Urothelium cell line (cell line): ENCODE measurements at places on chromosomes 5 and 9.

- no peak for DNase-seq
These were observed 130.3 kb upstream of the TBC1D2 start for GRCh38 chr9:98385751-98386150.

DNA sequence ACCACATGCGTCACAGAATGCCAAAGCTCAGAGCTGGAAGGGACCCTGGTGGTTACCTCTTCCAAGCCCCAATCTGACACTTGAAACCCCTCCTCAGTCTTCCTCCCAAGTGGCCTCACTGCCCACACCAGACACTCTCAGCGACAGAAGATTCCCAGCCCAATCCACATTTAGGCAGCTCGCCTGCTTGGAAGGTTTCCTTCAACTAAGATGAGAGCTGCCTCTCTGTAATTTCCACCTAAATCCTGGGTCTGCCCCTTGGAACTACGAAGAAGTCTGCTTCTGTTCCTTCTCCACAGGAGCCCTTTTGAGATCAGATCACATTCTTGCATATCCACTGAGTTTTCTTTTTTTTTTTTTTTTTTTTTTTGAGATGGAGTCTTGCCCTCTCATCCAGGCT lies 83.7 kb downstream of the PAX5 start:
- no peak for DNase-seq

DNA sequence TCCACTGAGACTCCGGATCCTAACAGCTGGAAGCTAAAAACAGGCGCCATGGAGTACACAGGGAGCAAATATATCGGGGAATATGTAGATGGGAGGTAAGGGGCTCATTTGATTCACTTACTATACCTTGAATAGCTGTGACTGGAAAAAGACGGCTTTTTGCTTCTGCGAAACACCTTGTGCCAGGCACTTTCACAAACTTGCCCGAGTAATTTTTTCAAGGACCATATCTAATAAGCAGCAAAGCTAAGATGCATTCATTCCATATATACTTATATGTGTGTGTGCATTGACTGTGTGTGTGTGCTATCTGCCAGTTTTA lies 178 bp downstream of the MORN5 start:
- no peak for DNase-seq

- DNase-seq: peak; percentile 34
These were observed 18.1 kb downstream of the LIX1 start for GRCh38 chr5:97124335-97124734.

DNA sequence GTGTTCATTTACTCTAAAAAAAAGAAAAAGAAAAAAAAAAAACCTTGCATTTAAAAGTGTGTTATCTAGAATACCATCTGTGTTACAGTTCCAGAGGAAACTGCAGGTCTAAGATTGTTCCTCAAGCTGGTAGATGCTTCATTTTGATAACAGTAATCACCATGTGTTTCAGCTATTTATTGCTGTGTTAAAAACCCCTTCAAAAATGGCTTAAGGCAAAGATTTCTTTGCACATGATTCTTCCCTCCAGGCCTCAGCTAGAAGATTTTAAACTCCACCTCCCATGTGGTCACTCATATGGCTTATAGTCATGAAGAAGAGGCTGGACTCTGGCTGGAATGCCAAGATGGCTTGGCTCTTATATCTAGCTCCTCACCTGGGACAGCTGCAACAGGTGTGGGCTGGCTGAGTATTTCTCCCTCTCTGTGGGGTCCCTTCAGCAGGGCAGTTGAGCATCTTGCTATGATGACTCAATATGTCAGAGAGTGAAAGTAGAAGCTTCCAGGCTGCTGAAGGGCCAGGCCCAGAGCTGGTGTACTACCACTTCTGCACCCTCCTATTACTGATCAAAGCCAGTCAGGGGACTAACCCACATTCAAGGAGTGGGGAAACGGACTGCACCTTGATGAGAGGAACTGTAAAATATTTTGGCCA lies 920.4 kb upstream of the DMAC1 start:
- DNase-seq: no peak

DNA sequence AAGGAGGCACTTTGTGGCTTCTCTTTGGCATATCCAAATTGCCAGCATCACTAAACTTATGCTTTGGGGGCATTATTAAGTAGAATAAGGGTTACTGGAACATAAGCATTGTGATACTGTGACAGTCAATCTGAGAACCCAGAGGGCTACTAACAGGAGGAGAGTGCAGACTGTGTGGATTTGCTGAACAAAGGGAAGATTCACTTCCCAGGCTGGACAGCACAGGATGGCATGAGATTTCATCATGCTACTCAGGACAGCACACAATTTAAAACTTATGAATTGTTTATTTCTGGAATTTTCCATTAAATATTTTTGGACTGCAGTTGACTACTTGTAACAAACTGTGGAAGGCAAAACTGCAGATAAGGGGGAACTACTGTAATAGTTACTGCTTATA lies 212.5 kb downstream of the TMC1 start:
- DNase-seq: no peak

DNA sequence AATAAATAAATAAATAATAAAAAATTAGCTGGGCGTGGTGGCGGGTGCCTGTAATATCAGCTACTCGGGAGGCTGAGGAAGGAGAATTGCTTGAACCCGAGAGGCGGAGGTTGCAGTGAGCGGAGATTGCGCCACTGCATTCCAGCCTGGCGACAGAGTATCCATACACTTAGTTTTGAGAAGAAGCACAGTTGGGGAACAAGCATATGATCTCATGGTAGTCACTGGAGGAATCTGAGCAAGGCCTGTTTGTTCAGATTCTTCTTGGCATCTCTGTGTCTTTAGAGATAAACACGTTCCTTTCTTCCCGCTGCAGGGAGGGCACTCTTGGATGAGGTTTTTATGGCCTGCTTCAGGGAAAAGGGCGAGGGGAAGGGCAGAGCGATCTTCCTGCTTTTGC lies 15.6 kb upstream of the DENND1A start:
- no peak for DNase-seq

DNA sequence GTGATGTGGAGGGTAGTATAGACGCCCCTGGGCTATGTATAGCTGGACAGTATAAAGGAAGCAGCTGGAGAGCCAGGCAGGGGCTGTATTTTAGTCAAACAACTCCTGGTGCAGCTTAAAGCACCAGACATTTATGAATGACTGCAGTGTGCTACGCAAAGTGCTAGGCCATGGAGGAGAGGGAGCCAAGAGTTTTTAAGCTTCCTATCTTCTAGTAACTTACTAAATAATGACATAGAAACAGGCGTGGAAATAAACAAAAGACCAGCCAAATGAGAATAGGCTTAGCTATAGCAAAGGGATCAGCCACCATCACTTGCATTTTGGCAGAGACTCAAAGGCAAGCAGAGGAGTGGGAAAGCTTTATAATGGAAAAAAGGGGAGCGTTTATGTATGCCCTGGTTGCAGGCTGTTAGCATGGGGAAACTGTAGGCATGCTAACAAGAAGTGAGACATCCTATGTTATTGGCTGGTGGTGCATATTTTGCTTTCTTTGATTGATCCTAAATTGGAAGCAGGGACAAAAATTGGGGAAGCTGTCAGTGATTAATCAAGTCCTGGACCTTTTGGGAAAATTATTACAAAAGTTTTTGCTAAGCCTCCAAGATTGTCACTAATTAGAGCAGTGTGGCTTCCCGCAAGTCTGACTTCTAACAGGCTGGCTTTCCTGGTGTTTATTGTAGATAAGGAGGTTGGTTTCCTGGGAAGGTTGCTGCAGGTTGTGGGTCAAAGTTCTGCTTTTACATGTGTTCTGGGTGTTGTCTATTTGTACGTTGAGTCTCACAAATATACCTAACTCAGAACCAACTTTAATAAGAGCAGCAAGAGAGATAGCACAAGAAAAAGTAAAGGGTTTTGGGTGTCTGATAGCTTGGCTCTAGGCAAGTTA lies 46.6 kb downstream of the RAB3C start:
- no peak for DNase-seq
